SJSA1 (cell line): ENCODE measurements at places on chromosomes 16 and 17. TPM values are rescaled to one million over a fixed set of nuclear protein-coding genes. Genes with fewer than 3 reads are reported as not detected.
A peak's percentile ranks its signal among the peaks of the same experiment; 100 is the strongest.

DNA sequence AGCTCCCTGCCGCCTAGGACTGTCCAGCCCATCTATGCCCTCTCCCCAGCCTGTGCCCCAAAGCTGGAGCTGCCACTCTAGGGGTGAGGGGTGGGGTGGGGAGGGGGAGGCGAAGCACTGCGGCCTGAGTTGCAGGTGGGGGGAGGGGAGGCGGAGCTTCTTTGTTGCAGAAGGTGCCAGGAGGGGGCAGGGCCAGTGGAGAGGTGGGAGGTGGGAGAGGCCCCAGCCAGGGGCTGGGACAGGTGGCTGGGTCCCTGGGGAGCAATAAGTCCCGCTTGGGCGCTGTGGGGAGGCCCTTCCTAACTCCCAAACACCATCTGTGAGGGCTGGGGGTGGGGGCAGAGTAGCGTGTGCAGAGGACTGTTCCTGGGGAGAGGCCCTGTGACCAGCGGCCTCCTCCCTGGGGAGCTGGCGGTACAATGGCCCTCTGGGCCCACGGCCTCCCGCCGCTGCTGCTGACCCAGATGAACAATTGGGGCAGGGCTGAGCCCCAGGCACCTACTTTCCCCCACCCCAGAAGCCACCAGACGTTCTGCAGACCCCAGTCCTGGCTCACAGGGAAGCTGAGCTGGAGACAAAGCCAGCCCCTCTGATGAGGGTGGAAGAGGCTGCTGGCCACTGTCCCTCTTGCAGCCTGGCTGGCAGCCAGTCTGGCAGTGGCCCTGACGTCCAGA lies 2.2 kb upstream of the NTN3 start:
- peak; percentile 43 for DNase-seq

DNA sequence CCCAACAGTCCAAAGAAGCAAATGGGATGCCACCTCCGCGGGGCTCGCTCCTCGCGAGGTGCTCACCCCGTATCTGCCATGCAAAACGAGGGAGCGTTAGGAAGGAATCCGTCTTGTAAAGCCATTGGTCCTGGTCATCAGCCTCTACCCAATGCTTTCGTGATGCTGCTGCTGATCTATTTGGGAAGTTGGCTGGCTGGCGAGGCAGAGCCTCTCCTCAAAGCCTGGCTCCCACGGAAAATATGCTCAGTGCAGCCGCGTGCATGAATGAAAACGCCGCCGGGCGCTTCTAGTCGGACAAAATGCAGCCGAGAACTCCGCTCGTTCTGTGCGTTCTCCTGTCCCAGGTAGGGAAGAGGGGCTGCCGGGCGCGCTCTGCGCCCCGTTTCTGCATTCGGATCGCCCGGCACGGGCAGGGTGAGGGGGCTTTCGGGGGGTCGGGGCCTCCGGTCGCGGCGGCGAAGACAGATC lies at the start of gene CDH13:
Gene CDH13 (plus strand): TSS at position 179 of the 471 bp plus-strand sequence.
- peak; percentile 59 for DNase-seq

DNA sequence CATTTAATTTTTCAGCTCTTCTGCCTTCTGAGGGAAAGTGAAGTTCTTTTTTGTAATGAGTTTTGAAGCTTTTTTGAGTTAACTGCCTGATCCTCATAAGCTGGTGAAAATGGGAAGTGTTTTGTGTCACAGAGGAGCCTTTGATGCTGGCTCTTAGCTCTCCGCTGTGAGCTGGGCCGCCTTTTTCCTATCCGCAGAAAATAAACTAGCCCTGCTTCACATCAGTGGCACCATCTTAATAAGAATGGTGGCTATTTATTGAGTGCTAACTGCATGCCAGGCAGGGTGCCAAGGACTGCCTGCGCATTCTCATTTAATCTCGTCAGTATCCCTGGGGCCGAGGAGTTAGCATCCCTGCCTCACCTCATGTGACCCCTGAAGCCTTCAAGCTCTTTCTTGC lies 309.0 kb downstream of the CPPED1 start:
- DNase-seq: no peak

DNA sequence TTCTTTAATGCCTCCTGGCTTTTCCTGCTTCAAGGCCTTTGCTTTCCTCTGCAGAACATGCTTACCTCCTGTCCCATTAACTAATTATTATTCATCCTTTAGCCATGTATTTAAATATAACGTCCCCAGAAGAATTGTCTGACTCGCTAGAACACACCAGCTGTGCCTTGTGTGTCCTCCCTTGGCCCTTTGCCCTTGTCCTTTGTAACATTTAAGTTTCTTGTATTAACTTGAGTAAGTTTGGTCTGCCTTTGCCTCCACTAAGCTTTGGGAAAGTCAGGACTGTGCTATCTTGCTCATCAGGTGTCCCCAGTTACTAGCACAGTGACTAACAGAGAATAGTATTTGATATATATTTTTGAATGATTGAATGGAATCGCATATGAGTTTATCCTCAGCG lies 29.6 kb upstream of the ABCA9 start:
- DNase-seq: no peak

The ZNF423 gene
- 3.0 and 5.4 TPM in 2 replicates for total RNA-seq

DNA sequence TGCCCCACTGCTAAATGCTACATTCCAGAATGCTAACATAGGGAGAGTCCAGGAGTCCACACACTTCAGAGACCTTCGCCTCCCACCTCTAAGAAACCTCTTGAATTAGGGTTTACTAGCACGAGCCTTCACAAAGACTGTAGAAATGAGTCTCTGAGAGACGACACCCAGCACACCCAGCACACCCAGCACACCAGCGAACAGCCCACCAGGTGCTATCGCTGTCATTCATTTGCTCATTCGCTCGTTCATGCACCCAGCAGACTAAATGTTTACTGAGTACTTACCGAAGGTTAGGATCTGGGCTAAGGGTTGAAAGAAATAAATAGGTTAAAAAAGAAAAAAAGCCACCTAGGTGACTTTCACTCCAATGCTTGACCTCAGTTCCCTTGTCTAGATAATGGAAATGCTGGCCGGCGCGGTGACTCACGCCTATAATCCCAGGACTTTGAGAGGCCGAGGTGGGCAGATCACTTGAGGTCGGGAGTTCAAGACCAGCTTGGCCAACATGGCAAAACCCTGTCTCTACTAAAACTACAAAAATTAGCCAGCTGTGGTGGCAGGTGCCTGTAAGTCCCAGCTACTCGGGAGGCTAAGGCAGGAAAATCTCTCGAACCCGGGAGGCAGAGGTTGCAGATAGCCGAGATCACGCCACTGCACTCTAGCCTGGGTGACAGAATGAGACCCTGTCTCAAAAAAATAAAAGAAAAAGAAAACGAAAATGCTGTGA lies 100.8 kb downstream of the ADCY9 start:
- DNase-seq: no peak

- no peak for DNase-seq
These were observed 1.7 kb downstream of the PERCC1 start for GRCh38 chr16:1432388-1433262.

- no peak for DNase-seq
These were observed 10.6 kb downstream of the ATP6V0D1 start for GRCh38 chr16:67470359-67470758.

GRCh38 chr17:80952291-80952690 lies 39.4 kb upstream of the CHMP6 start:
- DNase-seq: no peak

- DNase-seq: no peak
These were observed 8.8 kb downstream of the NFATC3 start for GRCh38 chr16:68093816-68094613.
